ENCODE measurements at places on chromosomes 6 and 20. TPM values are rescaled to one million over a fixed set of nuclear protein-coding genes. Genes with fewer than 3 reads are reported as not detected.

Gene BMP2
- 6.7 TPM for total RNA-seq

Gene SCRT2
- 0.92 TPM for total RNA-seq

Gene LAMP5
- total RNA-seq, result 19.6 TPM

Gene CARMIL1
- 36.9 TPM for total RNA-seq

Gene ZNF335
- total RNA-seq, result 15.5 TPM

Gene GPR6
- 12.2 TPM for total RNA-seq

Gene TRAPPC3L
- 0.69 TPM for total RNA-seq

Gene EPPIN
- not detected for total RNA-seq

Gene CCR6
- total RNA-seq, result not detected

Gene TAGAP
- total RNA-seq, result 1.6 TPM

Data from diencephalon (tissue), 1 donor.